ENCODE measurements at places on chromosomes 11 and 22.

DNA sequence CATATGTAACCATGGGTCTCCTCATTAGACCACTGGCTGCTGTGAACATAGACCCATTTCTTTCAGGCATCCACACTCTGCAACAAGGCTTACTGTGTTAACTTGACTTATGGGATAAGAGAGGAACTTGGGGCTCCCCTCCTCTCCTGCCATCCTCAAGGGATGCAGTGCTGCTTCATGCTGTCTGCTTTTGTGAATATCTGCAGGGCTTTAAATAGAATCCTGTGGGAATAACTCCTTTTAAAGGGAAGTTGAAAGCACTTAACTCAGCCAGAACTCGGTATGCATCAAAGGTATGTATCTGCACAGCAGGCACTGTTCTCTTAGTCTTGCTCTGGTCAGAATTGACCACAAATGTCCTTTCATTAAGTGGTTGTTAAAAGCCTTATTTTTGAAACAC is 222.5 kb upstream of the KIRREL3 start:
- DNase-seq: no peak

DNA sequence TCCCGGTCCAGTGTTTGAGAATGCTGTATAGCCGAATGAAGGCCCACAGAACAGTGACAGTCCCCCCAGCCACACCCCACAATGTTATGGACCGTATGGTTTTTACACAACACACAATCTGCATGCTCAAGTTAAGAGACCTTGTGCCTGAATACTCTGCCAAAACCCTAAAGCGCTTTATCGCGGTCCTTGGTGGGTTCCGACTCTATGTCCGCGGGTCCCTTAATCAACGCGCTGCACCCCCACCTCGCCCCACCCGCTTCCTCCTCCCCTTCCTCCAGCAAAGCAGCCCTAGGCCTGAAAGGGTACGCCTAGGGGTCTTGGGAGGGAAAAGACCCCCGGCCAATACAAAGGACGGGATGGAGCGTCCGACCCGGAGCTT is 442 bp downstream of the COPB1 start:
- DNase-seq: peak; percentile 37

GRCh38 chr11:122723106-122723505 is 67.6 kb downstream of the UBASH3B start:
- no peak for DNase-seq

DNA sequence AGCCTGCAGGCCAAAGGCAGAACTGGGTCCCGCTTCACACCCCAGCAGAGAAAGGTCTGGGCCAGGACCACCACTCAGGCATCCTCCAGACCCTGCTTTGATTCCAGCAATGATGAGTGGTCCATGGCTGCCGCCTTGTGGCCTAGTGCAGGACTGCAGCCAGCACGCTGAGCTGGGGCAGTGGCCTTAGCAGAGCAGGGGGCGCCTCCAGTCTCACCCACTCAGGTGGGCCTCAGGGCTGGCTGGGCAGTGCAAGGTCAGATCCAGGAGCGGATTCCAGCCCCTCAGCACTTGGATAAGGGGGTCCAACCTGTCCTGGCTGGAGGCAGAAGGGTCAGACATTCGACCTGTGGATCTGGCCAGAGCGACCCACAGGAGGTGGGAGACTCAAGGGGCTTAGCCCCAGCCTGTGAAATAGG is 9.6 kb upstream of the PDE2A start:
- DNase-seq: peak; percentile 70

GRCh38 chr11:102367364-102367763 is 20.4 kb downstream of the BIRC2 start:
- no peak for DNase-seq

DNA sequence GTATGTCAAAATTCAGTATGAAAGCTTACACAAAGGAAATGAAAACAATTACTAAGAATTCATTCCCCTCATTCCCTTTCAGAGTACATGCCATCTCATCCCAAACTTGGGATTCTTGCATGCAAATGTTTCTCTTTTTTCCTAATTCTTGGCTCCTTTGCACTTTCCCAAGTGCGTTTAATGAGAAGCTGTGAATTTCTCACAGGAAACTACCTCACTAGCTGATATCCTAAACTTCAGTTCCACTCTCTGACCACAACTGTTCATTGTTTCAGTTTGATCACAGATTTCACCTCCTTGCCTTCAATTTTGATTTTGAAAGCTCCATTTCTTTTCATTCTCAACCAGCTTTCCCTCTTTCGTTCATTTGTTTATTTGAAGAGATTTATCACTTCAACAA is 5.9 kb upstream of the ARL14EP start:
- DNase-seq: no peak

- DNase-seq: no peak
Observed at GRCh38 chr11:134120921-134121526, 52.2 kb downstream of the JAM3 start.

- DNase-seq: no peak
Observed at GRCh38 chr11:109708184-109708583, 286.2 kb downstream of the C11orf87 start.

GRCh38 chr22:30832407-30832987 is 136.1 kb downstream of the MORC2 start:
- no peak for DNase-seq

DNA sequence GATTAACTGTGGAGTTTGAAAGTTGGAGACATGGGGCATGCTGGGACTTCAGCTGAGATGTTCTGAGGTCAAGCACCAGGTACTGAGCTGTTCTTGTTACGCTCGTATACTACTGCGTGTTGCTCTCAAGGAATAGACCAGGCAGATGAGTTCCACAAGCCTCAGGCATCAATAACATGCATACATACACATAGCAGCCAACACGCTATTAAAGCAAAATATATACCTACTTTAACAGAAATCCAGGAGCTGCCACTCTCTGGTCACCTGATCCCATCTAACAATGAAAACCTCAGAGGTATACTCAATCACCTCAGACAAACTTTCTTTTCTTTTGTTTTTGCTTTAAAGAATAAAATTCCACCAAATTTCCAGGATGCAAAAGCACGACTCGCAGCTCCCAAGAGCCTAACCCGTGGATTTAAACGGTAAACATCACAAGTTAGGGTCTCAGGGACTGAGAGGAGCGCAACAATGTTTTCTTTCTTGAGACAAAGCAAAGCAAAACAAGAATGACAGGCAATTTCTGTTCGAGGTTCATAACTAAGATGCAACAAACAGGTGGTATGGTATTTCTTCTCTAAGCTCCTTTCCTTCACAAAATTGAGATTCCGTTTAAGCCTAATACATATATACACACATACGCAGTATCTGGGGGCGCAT is 16.5 kb downstream of the BLID start:
- no peak for DNase-seq
